CD4-positive, alpha-beta T cell treated with Interleukin-1 beta for 1 hour (primary cell): ENCODE measurements at places on chromosomes 2 and 18.

- no peak for DNase-seq
Observed at GRCh38 chr2:226325526-226325925, 474.1 kb downstream of the IRS1 start.

DNA sequence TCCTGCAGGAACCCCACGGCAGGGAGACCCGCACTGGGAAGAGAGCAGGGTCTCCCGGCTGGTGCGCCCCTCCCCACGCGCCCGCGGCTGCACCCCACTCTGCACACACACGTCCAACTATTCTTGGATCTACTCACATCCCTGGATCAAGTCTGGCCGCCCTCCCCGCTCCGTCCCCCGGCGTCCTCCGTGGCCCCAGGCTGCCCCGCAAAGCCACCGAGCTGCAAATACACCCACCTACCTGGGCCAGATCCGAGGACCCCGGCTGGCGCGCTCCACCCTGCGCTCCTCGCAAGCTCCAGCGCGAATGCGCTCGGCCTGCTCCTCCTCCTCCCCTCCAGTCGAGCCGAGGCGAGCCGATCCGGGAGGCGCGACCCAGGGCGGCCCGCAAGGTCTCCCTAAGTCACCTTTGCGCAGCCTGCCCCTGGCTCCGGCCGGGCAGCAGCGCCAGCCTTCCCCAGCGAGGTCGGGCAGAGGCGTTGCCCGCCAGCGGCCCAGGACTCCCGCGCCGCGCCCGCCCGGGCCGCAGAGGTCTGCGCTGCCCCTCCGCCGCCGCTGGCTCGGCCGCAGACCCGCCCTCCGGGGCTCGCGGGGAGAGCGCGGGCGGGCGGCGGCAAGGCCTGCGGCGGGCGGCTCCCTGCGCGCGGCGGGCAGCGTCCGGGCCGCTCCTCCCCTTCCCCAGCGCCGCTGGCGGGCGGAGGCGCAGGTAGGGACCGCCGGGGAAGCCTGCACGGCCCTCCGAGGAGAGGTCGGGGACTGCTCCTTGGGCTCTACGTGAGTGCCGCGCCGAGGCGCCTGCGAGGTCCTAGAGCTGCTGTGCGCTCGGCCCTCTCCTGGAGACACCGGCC lies 126.0 kb downstream of the OSBPL1A start:
- DNase-seq: peak; percentile 11

- no peak for DNase-seq
Observed at GRCh38 chr18:269480-270095, 1.7 kb upstream of the THOC1 start.

- no peak for DNase-seq
Observed at GRCh38 chr2:165793161-165793778, 777 bp downstream of the GALNT3 start.

GRCh38 chr2:165239230-165239629 lies at the start of gene SCN2A:
SCN2A (plus strand) TSS chr2:165239414; CDS start chr2:165295824, 56,410 bp downstream.
- no peak for DNase-seq

DNA sequence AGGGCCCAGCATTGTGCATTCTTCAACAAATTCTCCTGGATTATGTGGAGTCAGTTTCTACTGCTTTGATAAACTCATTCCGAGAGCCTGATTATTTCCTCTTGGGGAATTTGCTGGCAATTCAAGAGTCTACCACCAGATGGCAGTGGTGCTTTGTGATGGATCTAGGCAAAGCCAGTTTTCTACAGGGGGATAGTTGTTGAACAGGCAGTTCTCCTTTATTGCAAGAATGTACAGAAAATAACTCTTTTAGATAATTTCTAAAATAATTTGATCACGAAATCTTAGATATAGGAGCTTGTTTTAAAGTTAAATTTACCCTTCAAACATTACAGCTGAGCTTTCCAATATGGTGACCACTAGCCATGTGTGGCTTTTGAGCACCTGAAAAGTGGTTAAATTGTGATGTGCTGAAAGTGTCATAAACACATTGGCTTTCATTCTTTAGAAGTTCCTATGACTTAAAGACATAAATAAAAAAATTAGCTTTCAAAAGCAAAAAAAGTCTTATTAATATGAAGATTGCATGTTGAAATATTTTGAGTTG lies 66.7 kb upstream of the HAAO start:
- DNase-seq: peak; percentile 63

DNA sequence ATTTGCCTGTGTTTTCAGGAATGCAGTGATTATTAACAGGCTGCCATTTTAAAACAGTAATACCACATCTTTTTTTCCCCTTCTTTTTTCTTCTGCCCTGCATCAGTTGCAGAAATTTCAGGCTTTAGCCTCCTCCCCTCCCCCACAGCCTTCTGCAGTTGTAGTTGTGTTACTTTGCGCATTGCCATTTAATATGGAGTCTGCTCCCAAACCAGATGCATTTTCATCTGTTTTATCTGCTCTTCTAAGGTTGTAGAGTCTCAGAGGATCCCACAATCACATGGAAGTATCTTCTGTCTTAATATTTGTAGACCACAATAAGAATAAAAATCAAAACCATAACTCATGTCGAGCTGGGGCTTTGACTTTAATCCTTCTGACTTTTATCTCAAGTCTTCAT lies 3.8 kb downstream of the ASXL3 start:
- DNase-seq: no peak

DNA sequence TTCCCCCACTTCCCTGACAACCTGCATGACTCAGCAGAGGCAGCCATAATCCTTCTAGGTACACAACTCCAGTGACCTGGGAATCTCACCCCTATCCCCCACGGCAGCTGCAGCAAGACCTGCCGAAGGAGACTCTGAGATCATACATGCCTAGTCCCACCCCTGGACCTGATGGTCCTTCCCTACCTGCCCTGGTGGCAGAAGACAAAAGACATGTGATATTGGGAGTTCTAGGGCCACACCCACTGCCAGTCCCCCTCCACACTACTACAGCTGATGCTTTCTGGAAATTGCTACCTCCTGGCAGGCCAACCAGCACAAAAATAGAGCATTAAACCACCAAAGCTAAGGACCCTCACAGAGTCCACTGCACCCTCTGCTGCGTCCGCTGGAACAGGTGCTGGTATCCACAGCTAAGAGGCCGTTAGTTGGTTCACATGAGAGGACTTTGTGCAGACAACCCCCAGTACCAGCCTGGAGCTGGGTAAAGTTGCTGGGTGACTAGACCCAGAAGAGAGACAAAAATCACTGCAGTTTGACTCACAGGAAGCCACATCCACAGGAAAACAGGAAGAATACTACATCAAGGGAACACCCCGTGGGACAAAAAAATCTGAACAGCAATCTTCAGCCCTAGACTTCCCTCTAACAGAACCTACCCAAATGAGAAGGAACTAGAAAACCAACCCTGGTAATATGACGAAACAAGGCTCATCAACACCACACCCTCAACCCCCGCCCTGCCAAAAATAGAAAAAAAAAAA lies 12.5 kb downstream of the MARCO start:
- DNase-seq: peak; percentile 14

DNA sequence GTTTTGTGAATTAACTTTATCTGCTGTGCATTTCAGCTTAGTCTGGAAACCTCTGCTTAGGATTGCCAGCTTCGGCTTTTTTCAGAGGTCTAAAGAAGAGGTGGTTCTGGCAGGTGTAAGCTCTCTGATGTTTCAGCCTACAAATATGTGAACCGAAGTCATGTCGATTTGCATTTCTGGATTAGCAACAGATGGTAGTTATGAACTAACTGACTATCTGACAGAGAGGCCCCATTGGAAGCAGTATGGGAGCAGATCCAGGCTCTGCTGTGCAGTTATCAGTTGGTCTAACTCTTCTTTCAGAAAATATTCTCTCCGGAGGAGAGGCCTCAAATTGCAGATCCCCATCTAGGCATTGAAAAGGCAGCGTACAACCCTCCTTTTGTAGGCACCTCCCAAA lies 32.7 kb upstream of the SPRED2 start:
- DNase-seq: no peak

DNA sequence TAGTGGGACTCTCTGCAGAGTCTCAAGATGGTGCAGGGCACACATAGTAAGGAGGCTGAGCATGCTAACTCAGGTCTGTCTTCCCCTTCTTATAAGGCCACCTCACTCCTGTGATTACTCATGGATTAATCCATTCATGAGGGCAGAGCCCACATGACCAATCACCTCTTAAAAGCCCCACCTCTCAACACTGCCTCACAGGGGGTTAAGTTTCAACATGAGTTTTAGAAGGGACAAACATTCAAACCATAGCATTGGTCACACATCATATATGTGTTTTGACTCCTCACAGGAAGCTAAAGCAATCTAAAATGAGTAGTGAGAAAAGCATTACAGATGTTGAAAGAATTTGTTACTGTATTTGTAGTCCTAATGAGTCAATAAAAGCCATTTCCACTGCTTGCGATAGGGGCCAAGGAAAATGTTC lies 57.5 kb downstream of the DTNA start:
- DNase-seq: no peak

GRCh38 chr2:24918326-24919036 lies 1.6 kb downstream of the ADCY3 start:
- no peak for DNase-seq

DNA sequence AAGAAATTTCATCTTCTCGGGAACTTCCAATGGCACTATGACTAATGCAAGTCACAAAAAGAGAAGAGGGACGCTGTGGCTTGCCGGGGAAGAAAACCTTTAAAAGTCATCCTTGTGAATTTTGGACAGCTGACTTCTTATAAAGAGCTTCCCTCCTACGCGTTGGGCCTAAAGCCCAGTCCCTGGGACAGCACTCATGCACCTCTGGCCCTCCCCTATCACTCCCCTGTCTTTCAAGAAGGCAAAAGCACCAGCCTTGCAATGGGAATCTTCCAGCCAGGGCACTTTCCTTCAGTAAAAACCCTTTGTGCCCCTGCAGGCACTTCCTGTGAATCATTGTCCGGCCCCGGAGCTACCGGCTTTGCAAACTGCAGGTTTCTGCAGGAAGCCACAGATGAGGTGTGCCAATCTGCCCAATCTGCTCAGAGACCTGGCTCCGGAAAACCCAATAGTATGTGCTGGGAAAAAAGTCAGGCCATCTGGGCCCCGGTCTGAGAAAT lies 7.1 kb downstream of the MREG start:
- peak; percentile 30 for DNase-seq

DNA sequence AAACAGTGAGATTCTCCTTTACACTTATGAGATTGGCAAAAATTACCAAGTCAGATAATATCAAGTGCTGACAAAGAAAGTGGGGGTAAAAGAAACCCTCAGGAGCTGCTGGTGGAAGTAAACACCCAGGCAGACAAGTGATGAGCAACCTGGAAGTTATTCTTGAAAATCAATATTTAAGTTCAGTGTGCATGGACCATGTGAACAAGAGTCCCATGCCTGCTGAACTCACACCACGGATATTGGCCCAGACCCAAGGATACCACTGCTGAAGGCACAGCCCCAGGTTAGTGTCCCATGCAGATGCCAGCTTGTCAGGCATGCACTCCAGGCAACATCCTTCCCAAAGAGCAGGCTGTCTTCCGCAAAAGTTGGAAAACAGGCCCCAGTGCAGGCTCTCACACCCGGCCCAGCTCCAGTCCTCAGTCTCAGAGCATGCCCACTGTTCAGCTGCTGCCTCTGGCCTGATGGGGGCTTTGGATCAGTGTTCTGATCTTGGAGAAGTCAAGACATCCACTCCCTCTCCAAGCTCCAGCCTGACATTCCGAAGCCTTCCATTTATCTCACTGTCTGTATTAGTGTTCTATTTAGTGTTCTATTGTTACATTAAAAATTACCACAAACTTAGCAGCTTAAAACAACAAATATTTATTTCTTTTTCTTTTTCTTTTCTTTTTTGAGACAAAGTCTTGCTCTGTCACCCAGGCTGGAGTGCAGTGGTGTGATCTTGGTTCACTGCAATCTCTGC lies 70.0 kb downstream of the HS1BP3 start:
- DNase-seq: no peak

DNA sequence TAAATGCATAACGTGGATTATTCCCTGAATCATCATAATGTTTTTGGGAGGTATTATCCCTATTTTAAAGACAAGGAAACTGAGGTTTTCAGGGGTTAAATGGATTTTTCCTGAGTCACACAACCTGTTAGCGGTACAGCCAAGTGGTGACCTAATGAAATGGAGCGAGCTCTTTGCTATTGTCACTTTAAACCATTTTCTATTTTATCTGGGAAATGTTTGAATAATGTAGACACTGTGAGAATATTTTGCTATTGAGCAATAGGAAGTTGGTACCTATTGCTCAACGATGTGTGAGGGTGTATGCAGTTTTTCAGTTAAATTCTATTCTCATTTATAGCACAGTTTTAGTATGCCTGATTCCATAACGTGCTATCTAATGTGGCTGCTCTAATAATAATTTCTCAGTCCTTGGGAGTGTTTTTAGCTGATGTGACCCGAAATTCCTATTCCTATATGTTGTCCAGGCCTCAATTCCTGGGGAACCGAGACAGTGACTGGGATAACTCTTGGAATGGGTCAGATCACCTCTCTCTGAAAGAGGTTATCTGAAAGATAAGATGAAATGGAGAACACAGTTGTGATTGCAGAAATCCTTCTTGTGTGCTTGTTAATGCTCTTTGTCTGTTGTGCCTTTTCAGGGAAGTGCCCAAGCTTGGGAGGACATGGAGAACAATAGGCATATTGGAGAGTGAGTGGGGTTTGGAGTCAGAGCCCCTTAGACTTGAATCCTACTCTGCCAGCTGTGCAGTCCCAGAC lies 38.4 kb downstream of the ABCB11 start:
- DNase-seq: no peak

DNA sequence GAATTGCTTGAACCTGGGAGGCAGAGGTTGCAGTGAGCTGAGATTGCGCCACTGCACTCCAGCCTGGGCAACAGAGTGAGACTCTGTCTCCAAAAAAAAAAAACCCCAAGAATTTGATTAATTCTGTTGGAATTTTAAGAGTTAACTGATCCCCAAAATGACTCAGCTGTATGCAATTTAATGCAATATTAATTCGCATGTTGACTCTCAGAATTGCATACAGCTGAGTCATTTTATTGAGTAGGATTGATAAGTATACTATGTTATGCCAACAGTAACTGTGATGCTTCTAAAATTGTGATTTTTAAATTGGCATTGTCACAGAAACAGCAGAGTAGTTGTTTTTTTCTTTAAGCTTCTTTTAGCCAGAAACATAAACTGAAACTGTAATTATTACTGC lies 19.6 kb downstream of the MSH2 start:
- DNase-seq: no peak

GRCh38 chr2:199659207-199659606 lies 191.8 kb downstream of the FTCDNL1 start:
- DNase-seq: no peak

GRCh38 chr2:142286618-142287017 lies 155.8 kb upstream of the LRP1B start:
- no peak for DNase-seq

GRCh38 chr2:17588031-17588430 lies 47.5 kb downstream of the VSNL1 start:
- DNase-seq: no peak
